Immature natural killer cell (primary cell): ENCODE measurements at places on chromosomes 4 and X.

DNA sequence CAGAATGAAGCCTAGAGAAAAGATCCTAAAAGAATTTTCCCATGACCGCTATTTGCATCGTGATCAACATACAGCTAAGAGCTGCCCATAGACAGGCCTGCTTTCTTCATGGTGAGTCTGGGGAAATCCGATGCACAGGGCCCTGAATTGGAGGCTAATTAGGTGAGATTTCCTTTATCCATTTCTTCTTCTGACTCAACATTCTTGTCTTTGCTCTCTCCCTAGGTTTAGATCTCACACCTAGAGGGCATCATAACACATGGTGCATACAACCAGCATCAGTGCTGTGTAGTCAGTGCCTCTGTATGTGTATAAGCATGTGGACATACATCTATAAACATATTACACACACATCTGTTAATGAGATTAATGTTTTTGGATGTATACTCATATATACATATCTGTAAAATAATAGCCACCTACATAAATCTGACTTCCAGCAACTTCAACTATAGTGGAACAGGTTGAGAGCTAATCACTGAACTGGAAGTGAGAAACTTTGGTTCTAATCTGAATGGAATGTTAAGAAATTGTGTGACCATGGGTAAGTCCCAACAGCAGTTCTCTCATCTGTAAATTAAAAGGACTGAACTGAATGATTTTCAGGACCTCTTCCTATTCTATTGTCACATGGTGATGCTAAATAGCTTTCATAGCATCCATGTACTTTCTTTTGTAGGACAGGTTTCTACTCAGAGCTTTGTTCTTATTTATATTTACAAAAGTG, 17.5 kb downstream of the GATB start:
- DNase-seq: no peak

DNA sequence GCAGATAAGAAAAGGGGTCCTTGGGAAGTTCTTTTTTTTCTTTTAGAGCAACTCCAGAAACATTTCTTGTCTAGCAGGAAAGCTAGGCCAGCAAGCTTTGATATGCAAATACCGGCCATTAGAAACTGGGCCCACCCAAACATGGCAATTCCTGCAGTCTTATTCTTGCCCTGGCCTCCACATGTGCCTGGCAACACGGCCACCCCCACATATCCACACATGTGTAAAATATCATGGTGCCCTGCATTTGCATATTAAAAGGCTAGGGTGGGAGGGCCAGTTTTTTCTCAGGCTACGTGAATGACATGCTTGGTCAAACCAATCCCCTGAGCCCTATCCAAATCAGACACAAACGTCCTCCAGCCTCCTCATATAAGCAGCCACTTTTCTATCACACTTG, 171.7 kb upstream of the ZCCHC13 start:
- DNase-seq: no peak

- no peak for DNase-seq
These were observed 466.8 kb upstream of the FAM241A start for GRCh38 chr4:111678479-111678878.

DNA sequence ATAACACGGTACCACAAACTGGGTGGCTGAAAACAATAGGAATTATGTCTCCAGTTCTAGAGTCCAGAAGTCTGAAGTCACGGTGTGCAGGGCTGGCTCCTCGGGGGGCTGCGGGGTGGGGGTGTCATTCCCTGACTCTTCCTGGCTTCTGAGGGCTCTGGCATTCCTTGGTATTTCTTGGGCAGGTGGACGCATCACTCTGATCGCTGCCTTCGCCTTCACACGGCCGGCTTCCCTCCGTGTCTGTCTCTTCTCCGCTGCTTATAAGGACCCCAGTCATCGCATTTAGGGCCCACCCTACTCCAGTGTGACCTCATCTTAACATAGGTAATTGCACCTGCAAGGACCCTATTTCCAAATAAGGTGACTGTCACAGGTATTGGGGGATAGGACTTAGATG, 134.6 kb downstream of the CPZ start:
- no peak for DNase-seq

DNA sequence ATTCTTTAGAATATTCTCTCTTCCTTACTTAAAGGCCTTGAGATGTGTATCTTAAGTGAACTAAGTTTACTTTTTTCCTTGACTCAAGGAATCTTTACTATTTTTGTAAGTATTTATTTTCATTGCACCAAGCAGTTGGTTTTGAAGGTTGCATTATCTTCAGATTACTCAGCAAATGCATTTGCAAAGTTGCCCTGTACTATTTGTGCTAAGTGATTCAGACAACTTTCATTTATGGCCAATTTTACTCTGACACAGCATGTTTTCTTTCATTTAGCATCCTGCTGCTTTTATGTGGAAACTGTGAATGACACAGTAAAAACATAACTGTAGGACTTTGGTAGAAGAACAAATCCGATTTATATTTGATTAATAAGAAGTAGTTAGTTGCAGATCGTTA, 191.0 kb downstream of the CCSER1 start:
- no peak for DNase-seq

GRCh38 chr4:54378461-54378860, 149.4 kb downstream of the PDGFRA start:
- no peak for DNase-seq

DNA sequence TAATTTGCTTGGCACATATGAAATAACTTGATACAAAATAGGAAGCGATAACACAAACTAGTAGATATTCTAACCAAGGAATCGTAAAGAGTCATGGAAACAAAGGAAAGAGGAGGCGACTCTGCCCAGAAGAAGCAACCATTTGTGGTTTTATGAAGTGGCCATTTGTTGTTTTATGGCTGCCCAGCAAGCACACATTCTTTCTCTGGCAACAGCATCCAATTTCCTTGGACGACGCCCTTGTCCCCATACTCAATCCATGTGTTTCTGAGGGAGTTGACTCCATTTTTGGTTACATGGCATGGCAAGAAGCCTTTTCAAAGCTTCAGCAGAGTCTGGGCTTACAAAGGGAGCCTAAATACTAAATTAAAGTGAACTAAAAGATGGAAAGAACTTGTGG, 295.1 kb downstream of the INPP4B start:
- DNase-seq: no peak

GRCh38 chrX:119218198-119218597, 17.9 kb upstream of the PGRMC1 start:
- no peak for DNase-seq

DNA sequence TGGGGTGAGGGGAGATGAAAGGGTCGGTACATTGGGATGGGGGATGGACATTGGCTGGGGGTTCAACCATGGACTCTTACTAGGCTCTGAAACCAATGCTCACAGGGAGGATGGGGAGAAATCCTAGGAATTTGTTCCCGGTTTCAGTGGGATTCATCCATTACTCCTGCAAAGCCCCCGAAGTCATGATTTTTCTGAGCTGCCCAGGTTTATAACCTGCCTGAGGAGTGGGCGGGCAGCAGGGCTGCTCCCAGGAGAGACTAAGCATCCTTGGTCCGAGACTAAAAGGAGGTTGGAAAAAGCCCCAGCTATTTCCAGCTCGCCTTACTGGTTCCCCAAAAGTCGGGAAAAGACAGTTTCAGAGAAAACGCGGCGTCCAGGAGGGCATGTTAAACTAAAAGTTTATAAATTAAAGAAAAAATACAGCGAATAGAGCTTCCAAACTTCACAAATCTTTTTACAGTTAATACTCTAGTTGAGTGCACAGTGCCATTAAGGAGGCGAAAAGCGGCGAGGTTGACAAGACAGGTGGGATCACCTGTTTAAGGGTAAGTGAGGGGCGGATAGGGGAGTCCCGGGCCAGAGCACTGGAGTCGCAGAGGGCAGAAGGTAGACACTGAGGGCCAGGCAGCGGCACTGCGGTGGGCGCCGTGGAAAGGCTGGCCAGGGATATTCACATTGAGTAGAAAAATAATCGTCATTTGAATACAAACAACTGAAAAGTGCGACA, 3.7 kb downstream of the NKX3-2 start:
- DNase-seq: no peak

GRCh38 chr4:79292008-79292407, 33.9 kb downstream of the NAA11 start:
- no peak for DNase-seq

DNA sequence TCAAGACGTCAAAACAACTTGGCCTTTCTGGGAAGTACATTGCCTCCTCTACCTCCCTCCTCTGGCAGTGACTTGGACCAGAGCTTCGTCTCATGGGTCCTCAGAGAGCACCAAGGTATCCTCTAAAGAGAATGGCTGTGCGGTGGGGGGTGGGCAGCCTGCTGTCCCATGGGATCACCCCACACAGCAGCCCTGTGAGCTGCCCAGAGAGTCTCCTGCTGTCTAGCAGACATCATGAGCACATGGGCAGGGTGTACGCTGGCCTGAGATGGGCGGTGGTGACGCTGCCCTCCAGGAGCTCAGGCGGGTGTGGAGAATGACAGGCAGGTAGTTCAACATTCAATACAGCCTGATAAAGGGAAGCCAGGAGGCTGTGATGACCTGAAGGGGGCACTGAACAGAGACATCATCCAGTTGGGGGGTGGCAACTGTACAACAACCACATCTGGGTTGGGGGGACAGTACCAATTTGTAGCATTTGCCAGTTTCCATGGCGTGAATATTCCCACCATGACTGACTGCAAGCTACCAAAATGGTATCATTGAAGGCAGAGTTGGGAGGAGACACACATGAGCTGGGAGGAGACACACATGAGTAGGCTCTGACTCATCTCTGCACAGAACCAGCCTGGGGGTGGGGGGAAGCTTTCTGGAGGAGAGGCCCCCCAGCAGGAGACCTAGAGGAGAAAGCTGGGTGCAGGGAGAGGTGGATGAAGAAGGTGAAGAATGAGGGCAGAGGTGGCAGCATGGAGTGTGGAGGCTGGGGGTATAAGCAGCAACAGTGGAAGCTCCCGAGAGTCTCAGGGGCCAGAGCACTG, 35.9 kb downstream of the C4orf50 start:
- DNase-seq: no peak

- no peak for DNase-seq
These were observed 142.7 kb downstream of the TENM3 start for GRCh38 chr4:182385897-182386296.

DNA sequence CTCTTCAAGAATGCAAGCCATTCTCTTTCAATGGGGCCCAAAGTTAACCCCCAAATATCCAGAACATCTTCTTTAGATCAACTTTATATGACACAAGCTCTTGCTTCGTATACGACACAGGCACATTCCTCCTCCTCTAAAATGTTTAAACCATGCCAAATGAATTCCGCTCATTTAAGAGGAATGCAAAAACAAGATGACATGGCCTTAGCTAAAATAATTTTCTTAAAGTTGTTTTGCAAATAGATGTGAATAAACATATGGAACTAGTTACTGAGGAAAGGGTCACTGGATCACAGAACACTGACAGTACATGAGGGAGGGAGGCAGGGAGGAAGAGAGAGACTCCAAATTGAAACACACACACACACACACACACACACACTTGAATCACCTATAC, 97.4 kb downstream of the RASL11B start:
- no peak for DNase-seq

GRCh38 chrX:38636949-38637819, 75.8 kb downstream of the TSPAN7 start:
- no peak for DNase-seq

- no peak for DNase-seq
These were observed 30.3 kb upstream of the SLC2A9 start for GRCh38 chr4:10051517-10052135.

- DNase-seq: no peak
These were observed 432 bp downstream of the TMEM175 start for GRCh38 chr4:932713-933070.

DNA sequence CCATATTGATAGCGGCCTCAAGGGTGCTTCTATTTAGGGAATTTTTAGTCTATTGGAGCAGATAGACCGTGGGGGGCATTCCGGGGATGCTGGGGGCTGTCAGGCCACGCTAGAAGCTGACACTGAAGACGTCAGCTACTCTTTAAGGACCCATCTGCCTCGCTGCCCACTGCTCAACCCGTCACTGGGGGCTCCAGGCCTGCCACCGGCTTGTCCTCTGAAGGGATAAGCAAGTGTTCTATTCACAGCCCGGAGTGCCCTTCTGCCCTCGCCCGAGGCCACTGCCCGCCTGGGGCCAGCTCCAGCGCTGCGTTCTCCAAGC, 679 bp upstream of the MSL3 start:
- no peak for DNase-seq

DNA sequence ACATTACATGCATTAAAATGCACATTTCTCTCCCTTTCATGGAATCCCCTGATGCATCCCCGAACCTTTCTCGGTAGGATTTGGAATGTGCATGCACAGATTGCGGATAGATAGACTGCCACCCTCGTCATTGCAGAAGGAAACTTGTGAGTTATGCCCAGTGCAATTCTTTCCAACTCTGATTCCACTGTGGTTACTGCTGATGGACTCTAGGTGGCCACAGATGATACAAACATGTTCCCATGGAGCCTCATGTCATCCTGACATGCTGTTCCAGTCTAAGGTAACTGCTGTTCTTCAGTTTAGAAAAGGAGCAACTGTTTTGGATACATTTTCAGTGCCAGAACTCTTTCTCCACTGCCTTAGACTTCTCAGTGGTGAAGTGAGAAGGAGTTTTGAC, 9.1 kb upstream of the VCX3B start:
- no peak for DNase-seq

DNA sequence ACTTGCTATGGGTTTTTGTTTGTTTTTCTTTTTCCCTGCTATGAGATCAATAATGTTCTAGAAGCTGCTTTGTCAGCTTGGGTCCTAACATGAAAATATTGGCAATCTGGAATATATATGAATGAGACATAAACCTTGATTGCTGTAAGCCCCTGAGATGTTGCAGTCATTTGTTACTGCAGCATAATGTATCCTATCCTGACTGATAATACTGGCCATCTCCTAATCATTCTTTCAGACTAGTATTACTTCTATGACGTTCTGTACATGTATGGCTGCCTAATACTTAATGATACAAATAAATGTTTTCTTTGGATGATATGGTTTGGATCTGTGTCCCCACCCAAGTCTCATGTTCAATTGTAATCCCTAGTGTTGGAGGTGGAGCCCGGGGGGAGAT, 19.3 kb upstream of the SLAIN2 start:
- DNase-seq: no peak

- DNase-seq: no peak
These were observed 280.6 kb downstream of the PPP1R2C start for GRCh38 chrX:42497356-42497755.

GRCh38 chr4:55121246-55121645, 4.1 kb downstream of the KDR start:
- DNase-seq: no peak

DNA sequence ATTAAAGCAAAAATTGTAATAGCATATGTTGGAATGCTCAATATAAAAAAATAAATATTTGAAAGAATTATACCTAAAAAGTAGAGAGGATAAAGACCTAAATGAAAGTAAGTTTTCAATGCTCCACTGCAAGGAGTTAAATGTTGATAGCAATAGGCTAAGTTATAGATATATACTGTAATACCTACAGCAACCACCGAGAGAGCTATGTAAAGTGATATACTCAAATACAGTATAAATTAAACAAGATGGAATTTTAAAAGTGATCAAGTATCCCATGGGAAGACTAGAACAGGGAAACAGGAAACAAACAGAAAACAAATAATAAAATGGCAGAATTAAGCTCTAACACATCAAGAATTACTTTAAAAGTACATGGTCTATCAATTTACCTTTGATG, 73.9 kb downstream of the CASP3 start:
- no peak for DNase-seq
